Stimulated activated CD8-positive, alpha-beta memory T cell treated with anti-CD3 and anti-CD28 coated beads, Interleukin-4, amount 100 ng/mL, for 1 hour (primary cell): ENCODE measurements at places on chromosomes 7 and 10.

GRCh38 chr7:27955596-27955995 lies 215.6 kb downstream of the TAX1BP1 start:
- DNase-seq, result no peak

DNA sequence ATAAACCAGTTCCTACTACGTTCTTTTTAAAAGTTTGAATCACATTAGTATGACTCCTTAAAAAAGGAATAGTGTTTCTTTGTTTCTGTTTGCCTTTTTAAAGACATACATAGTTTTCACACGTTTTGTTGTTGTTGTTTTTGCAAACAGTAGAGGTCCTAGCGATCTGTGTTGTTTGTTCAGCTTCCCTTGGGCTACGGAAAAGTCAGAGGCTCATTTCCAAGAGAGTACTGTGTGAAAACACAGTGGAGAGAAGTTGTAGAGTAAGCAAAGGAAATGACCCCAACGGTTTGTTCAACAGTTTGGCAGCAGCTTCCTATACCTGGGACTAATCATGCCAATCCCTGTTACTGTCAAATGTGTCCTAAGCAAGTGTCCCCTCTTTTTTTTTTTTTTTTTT lies 87.1 kb upstream of the STEAP1 start:
- no peak for DNase-seq

DNA sequence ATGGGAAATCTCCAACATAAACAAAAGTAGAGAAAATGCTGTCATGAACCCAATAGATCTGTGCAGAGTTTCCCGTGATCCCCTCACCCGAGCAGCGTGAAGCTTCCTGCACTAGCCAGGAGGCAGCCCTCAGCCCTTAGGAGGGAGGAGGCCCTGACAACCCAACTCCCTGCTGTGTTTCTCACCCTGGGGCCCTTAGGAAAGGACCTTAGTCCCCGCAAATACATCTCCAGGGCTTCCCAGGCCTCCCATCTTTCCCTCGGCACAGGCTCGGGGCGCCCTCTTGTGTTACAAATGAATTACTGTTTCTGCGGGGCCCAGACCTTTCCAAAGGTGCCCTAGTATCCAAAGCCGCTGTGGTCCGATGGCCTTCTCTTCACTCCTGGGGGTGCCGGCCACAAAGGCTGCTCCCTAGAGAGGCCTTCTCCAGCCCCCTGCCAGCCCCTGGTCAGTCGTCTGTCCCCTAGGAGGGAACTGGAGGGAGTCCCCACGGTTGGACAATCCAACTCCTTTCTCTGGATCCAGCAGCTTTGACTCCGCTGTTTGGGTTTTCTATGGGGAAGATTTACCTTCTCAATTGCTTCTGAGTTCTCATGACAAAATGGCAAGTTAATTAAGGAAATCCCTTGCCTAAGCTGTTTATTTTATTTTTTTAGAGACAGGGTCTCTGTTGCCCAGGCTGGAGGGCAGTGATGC lies 49.9 kb upstream of the SH2B2 start:
- DNase-seq, result no peak

GRCh38 chr7:115328018-115328417 lies 406.1 kb downstream of the MDFIC start:
- no peak for DNase-seq

DNA sequence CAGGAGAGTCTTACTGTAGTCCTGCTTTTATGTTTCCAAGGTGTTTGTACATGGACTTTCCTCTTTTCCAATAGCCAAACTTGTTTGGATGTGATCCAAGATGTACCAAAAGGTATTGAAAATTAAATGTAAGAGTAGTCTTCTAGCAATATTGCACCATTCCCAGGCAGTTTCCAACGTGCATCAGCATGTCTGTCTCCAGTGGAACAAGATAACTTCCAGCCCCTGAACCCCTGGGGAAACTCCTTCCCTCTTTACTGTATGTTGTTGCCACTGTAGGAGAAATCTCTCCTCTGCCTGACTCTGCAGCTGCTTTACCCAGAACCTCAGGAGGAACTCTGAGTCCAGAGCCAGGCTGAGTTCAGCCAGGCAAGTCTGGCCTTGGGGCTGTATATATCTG lies 18.5 kb downstream of the ARMC10 start:
- no peak for DNase-seq

- DNase-seq, result no peak
These were observed 3.5 kb downstream of the GRIFIN start for GRCh38 chr7:2472739-2473138.

DNA sequence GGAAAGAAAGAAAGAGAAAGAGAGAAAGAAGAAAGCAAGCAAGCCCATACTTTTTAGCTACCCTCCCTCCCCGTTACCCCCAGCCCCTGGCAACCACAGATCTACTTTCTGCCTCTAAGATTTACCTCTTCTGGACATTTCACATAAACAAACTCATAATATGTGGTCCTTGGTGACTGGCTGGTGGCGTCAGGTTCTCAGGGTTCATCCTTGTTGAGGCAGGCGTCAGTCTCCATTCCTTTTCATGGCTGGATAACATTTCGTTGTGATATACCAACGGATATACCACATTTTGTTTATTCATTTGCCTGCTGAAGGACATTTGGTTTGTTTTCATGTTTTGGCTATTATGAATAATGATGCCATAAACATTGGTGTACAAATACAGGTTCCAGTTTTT lies 30.5 kb downstream of the CDH23 start:
- no peak for DNase-seq

DNA sequence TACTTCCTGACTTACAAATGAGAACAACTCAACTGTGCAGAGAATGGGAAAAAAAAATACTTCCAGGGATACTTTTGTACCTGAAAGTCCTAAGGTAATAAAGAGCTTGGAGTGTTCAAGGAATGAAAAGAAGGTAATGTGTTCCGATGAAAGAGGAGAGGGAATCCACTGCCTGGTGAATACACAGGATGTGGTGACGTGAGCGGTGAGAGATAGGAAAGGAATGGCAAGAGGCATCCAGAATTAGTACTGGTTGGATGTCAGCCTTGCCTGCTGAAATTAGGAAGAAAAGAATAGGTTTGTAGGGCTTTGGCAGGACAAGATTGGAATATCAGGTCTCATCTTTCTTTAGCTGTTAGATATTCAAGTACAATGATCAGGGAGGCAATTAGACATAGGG lies 347.7 kb downstream of the POM121L12 start:
- DNase-seq, result no peak

DNA sequence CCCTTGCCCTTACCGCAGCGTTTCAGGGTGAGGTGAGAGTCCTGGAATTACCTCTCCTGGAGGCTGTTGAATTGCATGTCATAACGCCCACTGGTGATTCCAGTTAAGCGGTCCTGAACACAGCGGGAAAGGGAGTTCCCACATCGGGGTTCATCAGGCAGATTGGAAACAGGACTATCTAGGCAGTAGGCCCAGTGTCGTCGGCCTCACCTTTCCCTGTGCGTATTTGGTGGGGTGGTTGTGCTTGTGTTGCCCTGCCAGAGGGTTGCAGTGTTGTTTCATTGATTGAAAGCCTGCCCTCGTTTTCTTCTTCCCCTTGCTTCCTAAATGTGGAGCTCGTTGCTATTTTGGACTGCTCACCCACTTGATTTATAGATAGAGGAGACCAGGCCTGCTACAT lies 10.6 kb upstream of the SUN1 start:
- DNase-seq, result no peak

GRCh38 chr10:73887294-73888039 lies 13.1 kb upstream of the CAMK2G start:
- DNase-seq, result no peak

GRCh38 chr7:21543528-21544302 lies 876 bp downstream of the DNAH11 start:
- DNase-seq, result no peak

DNA sequence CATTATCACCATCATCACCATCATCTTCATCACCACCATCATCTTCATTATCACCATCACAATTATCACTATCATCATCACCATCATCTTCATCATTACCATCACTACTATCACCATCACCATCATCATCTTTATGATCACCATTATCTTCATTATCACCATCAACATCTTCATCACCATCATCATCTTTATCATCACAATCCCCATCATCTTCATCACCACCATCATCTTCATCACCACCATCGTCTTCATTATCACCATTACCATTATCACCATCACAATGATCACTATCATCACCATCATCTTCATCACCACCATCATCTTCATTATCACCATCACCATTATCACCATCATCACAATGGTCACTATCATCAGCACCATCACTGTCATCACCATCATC lies 621.1 kb downstream of the PTPRN2 start:
- DNase-seq, result no peak

DNA sequence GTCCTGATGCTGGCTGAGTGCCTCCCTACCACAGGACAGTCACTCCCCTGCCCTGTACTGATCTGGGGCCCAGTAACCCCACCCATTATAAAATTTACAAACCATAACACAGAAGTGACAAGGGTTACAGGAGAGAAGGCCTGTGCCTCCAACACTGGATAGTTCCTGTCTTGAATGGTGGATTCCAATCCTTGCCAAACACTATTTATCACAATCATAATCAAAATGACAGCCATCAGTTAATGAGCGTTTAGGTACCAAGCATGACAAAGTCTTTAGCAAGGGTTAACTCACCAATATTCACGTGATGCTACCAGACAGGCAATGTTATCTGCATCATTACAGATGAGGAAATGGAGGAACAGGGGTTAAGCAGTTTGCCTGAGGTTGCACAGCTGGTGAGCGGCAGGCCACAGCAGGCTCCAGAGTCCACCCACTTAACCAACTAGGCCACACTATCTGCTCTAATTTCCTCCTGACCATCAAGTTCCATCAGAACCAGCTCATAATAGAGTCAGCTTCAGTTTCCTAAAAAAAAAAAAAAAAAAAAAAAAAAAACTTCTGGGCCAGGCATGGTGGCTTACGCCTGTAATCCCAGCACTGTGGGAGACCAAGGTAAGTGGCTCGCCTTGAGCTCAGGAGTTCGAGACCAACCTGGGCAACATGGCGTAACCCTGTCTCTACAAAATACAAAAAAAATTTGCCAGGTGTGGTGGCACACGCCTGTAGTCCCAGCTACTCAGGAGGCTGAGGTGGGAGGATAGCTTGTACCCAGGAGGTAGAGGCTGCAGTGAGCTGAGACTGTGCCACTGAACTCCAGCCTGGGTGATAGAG lies 14.2 kb downstream of the PDLIM1 start:
- DNase-seq, result no peak

DNA sequence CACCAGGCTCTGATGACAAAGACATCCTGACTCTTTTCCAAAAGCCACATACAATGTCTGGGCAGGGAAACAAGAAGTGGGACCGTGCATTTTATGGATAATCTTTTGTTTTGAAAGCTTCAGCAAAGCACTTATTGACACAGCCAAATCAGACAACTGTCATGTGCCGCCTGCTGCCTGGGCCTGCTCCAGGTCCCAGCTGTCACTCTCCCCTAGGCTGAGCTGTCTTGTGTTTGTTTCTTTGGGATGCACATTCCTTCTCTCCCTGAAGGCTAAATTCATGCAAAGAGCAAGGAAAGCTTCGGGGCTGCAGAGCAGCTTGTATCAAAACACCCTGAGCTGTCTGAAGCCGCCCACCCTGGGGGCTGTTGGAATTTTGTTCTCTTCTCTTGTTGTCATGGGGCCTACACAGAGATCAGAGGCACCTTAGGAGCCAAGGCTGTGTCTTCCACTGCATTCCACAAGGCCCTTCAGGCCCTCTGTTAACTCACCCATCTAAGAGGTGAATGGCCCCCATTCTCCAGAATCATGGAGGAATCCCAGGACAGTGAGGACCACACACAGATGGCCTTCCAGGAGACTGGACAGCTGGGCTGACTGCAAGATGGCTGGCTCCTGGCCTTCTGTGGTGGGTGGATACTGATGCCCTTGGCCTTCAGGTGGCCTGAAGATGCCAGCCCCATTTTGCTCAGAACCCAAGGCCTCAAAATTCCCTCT lies 17.8 kb upstream of the SLC18A2 start:
- no peak for DNase-seq
